Kidney (tissue), 22 donors: ENCODE measurements at places on chromosomes 16 and 17. TPM values are rescaled to one million over a fixed set of nuclear protein-coding genes. Genes with fewer than 3 reads are reported as not detected.

Gene ALOX12
- not detected for total RNA-seq

Gene GHDC
- 41.2 TPM for total RNA-seq

Gene TMEM204
- 40.9 TPM for total RNA-seq

Gene CDRT15L2
- total RNA-seq, result not detected

Gene PRSS8
- total RNA-seq, result 64.6 TPM

Gene SOX9
- 79.3 TPM for total RNA-seq

Gene OR3A3
- total RNA-seq, result not detected

Gene HSD11B2
- 139 TPM for total RNA-seq

GRCh38 chr17:28973425-28973824, 22.1 kb upstream of the PHF12 start:
- H3K4me3 ChIP-seq, result no peak overlapping the region
- no peak for DNase-seq
- no peaks in the 10 kb centered on the region for H3K27me3 ChIP-seq
- H3K4me1 ChIP-seq, result peaks cover 9% of the 10 kb centered on the region
- H3K36me3 ChIP-seq, result no peaks in the 10 kb centered on the region
- H3K27ac ChIP-seq, result no peak overlapping the region

DNA sequence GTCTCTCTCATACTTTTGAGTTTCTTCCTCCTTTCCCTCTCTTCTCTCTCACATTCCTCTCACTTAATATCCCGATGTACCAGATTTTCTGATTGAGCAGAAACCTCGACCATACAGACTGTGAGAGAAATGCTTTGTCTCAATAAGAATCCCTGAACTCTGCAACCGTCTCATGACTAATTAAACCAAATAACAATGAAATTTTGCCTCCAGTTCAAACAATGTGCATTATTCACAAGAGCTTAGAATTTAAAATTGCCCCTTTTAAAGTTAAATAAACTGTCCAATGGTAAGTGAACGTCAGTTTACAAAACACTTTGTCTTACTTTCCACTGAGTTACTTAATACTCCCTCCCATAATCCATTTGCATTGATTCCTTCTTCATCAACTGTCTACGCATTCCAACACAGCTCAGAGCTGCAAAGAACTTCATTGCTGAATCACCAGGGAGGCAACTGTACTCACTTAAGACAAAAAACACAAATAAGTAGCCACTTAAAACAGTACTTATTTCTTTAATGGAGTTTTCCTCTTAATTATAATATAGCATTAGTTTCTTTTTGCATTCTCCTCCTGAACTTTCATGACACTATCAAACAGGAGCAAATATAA, 4.9 kb downstream of the CDH11 start:
- H3K27ac ChIP-seq, result no peak overlapping the region
- H3K4me1 ChIP-seq, result no peaks in the 10 kb centered on the region
- DNase-seq, result no peak
- H3K36me3 ChIP-seq, result no peaks in the 10 kb centered on the region

DNA sequence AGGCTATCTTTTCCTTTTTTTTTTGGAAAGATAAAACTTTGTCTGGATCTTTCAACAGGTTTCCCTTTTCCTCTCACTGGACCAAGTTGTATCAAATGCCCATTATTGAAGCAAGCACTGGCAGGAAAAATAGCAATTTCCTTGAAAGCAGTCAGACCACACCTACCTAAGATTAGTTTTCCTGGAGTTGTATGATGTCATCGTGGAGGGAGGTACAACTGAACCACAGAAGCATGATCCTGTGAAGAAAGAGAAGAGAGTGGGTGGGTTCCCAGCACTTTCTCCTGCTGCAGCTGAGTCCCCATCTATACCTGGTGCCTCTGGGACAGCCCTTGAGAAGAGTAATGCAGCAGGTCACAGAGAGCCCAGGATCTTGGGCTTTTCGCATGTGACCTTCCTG, 63.6 kb upstream of the ERCC4 start:
- H3K27ac ChIP-seq, result no peak overlapping the region
- H3K4me1 ChIP-seq, result no peaks in the 10 kb centered on the region
- H3K36me3 ChIP-seq, result no peaks in the 10 kb centered on the region
- H3K4me3 ChIP-seq, result no peak overlapping the region
- DNase-seq, result no peak

GRCh38 chr17:17235212-17236174, 1.5 kb downstream of the FLCN start:
- no peak overlapping the region for H3K27ac ChIP-seq

GRCh38 chr17:57739402-57740234, 5.5 kb downstream of the CCDC182 start:
- peak; percentile 35 for DNase-seq
- no peaks in the 10 kb centered on the region for H3K27me3 ChIP-seq
- no peak overlapping the region for H3K4me3 ChIP-seq

DNA sequence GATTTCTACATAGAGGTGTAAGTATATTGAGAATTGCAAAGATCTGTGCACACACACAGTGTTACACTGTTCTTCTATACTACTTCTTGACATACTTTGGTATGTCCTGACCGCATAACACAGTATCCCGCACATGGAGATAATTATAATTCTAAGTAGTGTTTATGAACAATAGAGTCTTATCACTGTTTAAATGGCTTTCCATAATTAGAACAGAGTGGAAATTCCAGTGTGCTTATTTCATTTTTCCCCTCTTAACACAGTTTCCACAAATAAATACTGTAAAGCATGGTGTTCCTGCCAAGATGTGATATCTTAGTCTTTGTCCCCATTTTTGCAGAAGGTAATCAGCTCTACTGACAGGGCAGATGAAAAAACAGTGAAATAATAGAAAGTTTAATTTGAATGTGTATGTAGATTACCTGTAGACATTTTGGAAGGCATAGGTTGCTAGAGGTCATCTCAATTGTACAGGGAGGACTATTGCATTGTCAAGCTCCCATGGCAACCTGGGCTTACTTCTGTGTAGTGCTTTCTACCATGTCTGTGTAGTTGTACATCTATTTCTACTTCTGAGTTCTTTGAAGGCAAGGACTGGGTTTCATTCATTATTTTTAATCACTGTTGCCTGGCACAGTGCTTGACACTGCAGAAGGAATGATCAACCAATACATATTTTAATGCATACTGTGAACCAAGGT, 10.1 kb upstream of the KRT28 start:
- no peak overlapping the region for H3K27ac ChIP-seq
- no peaks in the 10 kb centered on the region for H3K36me3 ChIP-seq
- H3K4me1 ChIP-seq, result no peaks in the 10 kb centered on the region
- DNase-seq, result no peak
- peaks cover 22% of the 10 kb centered on the region for H3K27me3 ChIP-seq

- H3K4me3 ChIP-seq, result no peak overlapping the region
- DNase-seq, result peak; percentile 58
- H3K36me3 ChIP-seq, result no peaks in the 10 kb centered on the region
- H3K27me3 ChIP-seq, result no peaks in the 10 kb centered on the region
These were observed 10.3 kb downstream of the SLC47A2 start for GRCh38 chr17:19705771-19706770.

DNA sequence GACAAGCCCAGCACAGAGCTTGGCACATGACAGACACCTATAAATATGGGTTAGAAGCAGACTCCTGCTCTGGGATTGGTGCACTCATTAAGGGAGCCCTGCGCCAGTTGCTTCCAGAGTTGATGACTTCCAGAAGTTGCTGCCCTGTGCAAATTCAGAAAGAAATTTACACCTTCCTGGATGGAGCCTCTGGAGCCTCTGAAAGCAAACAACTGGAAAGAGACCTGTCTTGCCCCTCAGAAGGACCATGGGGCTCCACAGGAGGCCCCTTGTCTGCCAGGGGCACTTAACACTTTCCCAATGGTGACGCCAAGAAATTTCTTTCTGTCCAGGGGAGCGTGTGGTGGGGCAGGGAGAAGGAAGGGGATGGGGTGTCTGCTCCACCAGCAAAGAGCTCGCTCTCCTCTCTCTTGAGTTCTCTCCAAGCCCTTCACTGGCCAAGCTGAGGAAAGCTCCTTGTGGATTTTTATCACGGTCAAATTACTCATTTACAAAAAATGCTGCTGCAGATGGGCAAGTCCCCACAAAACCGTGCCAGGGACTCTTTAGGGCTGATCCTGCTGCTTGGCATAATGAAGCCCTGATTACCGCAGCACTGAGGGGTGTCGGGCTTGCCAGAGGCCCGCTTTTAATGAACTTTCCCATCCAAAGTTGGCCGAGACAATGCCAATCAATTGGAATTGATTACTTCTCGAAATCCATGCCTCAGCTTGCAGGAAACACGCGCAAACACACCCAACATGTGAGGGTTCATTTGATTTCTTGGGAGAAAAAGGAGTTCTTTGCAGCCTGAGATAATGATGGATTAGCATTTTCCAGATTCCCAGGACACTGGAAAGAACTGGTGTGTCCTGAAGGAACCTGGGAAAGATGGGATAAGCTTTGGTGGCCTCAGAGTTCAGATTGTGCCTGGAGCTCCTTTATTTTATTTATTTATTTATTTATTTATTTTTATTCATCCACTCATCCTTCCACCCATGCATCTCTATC, 583.6 kb upstream of the CDH5 start:
- H3K4me1 ChIP-seq, result no peaks in the 10 kb centered on the region
- no peak overlapping the region for H3K27ac ChIP-seq
- no peaks in the 10 kb centered on the region for H3K36me3 ChIP-seq

- H3K27ac ChIP-seq, result no peak overlapping the region
- no peaks in the 10 kb centered on the region for H3K36me3 ChIP-seq
- H3K4me3 ChIP-seq, result no peak overlapping the region
These were observed 7.3 kb downstream of the GJD3 start for GRCh38 chr17:40356990-40357881.

- no peaks in the 10 kb centered on the region for H3K4me1 ChIP-seq
- H3K27ac ChIP-seq, result no peak overlapping the region
- no peak for DNase-seq
- H3K36me3 ChIP-seq, result no peaks in the 10 kb centered on the region
- no peak overlapping the region for H3K4me3 ChIP-seq
These were observed 36.6 kb downstream of the TNRC6A start for GRCh38 chr16:24766057-24766456.

DNA sequence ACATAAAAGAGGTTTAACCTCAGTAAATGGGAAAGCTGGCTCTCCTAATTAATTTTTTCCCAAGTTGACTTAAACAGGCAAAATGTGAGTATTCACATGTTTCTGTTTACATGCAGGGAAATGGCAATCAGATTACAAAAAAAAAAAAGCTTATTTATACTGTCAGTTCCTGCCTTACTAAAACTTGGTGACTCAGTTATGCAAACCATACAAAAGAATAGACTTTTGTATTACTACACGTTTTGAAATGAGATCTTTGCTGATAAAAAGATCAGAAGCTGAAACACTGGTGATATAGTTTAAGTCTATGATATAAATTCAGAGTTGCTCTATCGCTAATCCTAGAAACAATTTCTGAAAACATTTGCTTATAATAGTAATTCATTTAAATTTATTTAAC, 9.4 kb upstream of the KCNJ2 start:
- no peak overlapping the region for H3K27ac ChIP-seq
- no peak overlapping the region for H3K4me3 ChIP-seq
- no peaks in the 10 kb centered on the region for H3K36me3 ChIP-seq
- DNase-seq, result no peak

DNA sequence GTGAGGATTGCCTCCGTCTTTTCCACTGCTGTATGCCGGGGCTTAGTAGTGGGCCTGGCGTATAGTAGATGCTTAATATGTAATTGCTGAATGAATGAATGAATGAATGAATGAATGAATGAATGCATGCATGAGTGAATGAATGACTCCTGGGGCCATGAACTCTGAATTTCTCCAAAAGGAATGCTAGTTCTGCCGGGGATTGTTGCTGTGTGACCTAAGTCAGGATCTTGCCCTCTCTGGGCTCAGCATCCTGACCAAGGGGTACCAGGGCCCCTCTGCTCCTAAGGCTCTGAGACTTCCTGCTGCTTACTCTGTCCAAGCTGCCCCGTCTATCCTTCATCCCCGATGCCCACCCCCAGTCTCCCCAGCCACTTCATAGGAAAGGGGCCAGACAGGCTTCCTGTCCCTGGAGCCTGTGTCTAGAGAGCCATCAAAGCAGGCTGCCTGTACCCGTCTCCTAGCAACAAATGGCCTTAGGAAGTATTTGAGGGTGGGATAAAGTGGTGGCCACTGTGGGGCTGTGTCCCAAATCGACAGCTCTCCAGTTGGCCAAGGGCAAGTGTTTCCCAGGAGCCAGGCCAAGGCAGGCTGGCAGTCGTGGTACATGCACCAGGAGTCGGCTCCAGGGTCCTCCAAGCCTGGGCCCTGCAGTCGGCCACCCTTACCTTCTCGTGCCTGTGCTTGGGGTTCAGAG, 11.6 kb upstream of the MPRIP start:
- H3K27ac ChIP-seq, result no peak overlapping the region
- no peaks in the 10 kb centered on the region for H3K4me1 ChIP-seq
- H3K36me3 ChIP-seq, result no peaks in the 10 kb centered on the region
- no peaks in the 10 kb centered on the region for H3K27me3 ChIP-seq

GRCh38 chr16:927406-927805, 43.4 kb downstream of the LMF1 start:
- DNase-seq, result peak; percentile 43
- H3K4me1 ChIP-seq, result no peaks in the 10 kb centered on the region
- no peak overlapping the region for H3K27ac ChIP-seq
- peaks cover 3% of the 10 kb centered on the region for H3K36me3 ChIP-seq

DNA sequence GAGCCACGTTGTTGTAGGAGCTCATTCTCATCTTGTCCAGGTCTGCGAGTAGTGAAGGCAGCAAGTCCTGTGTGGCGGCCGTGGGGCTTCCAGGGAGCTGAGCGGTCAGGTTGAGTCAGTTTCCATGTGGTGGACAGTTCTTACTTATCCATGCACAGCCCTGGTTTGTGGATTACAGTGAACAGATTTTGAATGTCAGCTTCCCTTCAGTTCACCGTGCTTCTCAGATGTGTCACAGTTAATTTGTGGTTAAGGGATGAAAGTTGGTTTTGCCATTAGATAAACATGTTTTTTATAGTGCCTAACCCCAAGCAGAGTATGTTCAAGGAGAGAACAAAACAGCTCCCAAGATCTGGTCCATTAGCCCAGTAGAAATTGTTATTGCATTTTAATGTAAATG, 103.1 kb downstream of the RPTOR start:
- H3K4me3 ChIP-seq, result no peak overlapping the region
- no peaks in the 10 kb centered on the region for H3K27me3 ChIP-seq
- DNase-seq, result no peak
- peaks cover 4% of the 10 kb centered on the region for H3K4me1 ChIP-seq
- no peak overlapping the region for H3K27ac ChIP-seq

GRCh38 chr16:54118846-54119245, 167.7 kb downstream of the IRX3 start:
- no peak overlapping the region for H3K27ac ChIP-seq
- H3K36me3 ChIP-seq, result no peaks in the 10 kb centered on the region
- no peaks in the 10 kb centered on the region for H3K4me1 ChIP-seq
- no peak overlapping the region for H3K4me3 ChIP-seq
- no peaks in the 10 kb centered on the region for H3K27me3 ChIP-seq
- DNase-seq, result no peak
